Thoracic aorta (tissue), 2 donors: ENCODE measurements at places on chromosomes 2 and 18. TPM values are rescaled to one million over a fixed set of nuclear protein-coding genes. Genes with fewer than 3 reads are reported as not detected.

Gene DSG4
- total RNA-seq: not detected

- no peak for DNase-seq
- H3K36me3 ChIP-seq: no peaks in the 10 kb centered on the region
- no peaks in the 10 kb centered on the region for H3K4me1 ChIP-seq
Measured at GRCh38 chr2:181275643-181276070, 181.5 kb upstream of the ITGA4 start.

GRCh38 chr2:240959941-240960308 is 38.5 kb upstream of the SNED1 start:
- no peak overlapping the region for H3K27ac ChIP-seq
- no peak for DNase-seq
- no peaks in the 10 kb centered on the region for H3K27me3 ChIP-seq
- no peak overlapping the region for H3K4me3 ChIP-seq

- no peak for DNase-seq
- H3K27me3 ChIP-seq: no peaks in the 10 kb centered on the region
- no peak overlapping the region for H3K4me3 ChIP-seq
- H3K27ac ChIP-seq: no peak overlapping the region
- no peaks in the 10 kb centered on the region for H3K36me3 ChIP-seq
Measured at GRCh38 chr2:179243046-179243445, 21.6 kb downstream of the SESTD1 start.

GRCh38 chr2:101921319-101921952 is 70.3 kb upstream of the IL1R2 start:
- H3K4me3 ChIP-seq: no peak overlapping the region
- H3K27ac ChIP-seq: no peak overlapping the region
- no peaks in the 10 kb centered on the region for H3K36me3 ChIP-seq
- H3K27me3 ChIP-seq: no peaks in the 10 kb centered on the region

- H3K36me3 ChIP-seq: no peaks in the 10 kb centered on the region
- H3K4me3 ChIP-seq: no peak overlapping the region
- H3K27me3 ChIP-seq: no peaks in the 10 kb centered on the region
- no peaks in the 10 kb centered on the region for H3K4me1 ChIP-seq
- H3K27ac ChIP-seq: no peak overlapping the region
- DNase-seq: no peak
Measured at GRCh38 chr2:221322741-221323140, 249.4 kb downstream of the EPHA4 start.

Gene OST4
- total RNA-seq: 147 TPM
